ENCODE measurements at places on chromosomes 7 and 10.
A peak's percentile ranks its signal among the peaks of the same experiment; 100 is the strongest.

- DNase-seq = no peak
Observed at GRCh38 chr7:140360697-140361229, 37.6 kb downstream of the SLC37A3 start.

- no peak for DNase-seq
Observed at GRCh38 chr10:78914502-78915189, 154.1 kb upstream of the ZMIZ1 start.

GRCh38 chr10:49153971-49154370 is 20.1 kb upstream of the FAM170B start:
- DNase-seq = no peak

DNA sequence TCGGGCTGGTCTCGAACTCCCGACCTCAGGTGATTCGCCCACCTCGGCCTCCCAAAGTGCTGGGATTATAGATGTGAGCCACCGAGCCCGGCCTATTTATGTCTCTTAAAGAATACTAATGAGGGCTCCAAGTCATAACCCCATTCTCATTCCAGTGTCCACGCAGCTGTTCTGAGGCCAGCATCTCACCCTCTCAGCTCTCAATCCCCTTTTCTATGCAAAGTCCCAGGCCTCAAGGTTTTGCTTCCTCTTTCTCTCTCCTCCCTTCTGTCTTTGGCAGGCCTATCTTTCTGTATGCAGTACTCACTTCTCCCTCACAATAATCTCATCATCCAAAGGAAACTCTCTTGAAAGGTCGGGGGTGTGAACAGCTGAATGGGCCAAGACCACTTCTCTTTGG is 28.0 kb upstream of the VSIR start:
- DNase-seq = no peak

DNA sequence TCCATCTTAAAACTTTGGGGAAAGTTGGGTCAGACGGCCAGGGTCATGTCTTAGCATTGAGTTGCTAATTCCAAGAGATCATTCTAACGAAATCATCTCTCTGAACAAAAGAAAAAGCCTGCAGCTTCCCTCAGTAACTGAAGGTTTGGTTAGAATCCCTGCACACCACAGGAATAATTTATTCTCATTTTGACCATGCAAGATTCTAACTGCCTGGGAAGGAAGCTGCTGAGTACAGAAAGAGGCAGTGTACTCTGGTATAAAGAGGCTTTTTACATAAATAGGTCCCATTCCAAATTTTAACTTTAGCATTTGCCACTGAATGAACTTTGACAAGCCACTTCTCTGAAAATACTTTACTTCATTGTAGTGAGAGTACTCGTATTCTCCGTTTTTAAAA is 76.9 kb upstream of the RSBN1L start:
- no peak for DNase-seq

- no peak for DNase-seq
Observed at GRCh38 chr10:56653289-56653688, 292.2 kb upstream of the ZWINT start.

GRCh38 chr7:135798095-135798494 is 49.5 kb upstream of the FAM180A start:
- no peak for DNase-seq

- DNase-seq = no peak
Observed at GRCh38 chr7:50185208-50185607, 92.2 kb upstream of the ZPBP start.

DNA sequence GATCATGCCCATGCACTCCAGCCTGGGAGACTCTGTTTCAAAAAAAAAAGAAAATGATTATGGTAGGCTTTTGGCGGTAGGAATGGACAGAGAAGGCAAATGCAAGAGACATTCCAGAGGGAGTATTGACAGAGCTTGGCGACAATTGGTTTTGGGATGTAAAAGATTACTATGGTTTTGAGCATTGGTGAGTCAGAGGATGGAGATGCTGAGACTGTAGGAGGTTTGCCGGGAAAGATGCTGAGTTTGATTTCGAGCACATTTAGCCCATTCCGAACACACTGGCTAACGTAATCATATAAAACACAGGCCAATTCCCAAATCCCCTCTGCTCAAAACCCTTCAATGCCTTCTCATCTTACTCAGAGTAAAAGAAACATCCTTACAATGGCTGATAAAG is 161.6 kb upstream of the MKLN1 start:
- no peak for DNase-seq

DNA sequence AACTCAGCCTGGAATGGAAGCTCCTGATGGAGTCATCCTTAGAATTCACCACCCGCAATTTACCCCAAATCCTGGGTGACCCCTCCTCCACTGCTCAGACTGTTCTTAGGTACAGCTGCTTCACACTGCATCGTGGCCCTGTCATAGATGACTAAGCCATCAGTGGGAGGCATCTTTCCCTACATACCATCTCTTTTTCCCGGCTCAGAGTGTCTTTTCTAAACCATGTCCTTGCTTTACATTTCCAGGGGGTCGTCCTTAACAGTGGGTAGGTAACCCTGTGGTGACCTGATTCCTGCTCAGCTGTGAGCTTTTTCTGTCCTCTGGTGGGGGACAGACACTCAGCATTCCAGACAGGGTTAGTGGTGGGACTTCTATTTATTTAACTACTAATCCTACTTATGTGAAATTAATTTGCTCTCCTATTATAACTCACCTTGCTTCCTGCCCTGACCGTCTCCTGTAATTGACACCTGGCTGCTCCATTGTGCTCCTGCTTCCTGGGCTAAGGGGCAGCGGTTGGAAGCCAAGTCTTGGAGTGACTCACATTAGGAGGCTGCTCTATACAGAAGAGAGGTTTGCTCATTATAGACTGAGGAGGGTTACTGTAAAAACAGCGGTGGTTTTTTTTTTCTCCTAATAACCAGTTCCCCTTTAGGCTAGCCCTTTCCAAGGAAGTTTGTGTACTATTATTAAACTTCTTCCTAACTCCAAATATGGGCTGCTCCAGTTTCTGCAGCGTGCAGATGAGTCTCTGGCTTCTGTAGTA is 40.6 kb downstream of the PYROXD2 start:
- DNase-seq = no peak

GRCh38 chr7:37784015-37784414 is 64.4 kb upstream of the NME8 start:
- no peak for DNase-seq

DNA sequence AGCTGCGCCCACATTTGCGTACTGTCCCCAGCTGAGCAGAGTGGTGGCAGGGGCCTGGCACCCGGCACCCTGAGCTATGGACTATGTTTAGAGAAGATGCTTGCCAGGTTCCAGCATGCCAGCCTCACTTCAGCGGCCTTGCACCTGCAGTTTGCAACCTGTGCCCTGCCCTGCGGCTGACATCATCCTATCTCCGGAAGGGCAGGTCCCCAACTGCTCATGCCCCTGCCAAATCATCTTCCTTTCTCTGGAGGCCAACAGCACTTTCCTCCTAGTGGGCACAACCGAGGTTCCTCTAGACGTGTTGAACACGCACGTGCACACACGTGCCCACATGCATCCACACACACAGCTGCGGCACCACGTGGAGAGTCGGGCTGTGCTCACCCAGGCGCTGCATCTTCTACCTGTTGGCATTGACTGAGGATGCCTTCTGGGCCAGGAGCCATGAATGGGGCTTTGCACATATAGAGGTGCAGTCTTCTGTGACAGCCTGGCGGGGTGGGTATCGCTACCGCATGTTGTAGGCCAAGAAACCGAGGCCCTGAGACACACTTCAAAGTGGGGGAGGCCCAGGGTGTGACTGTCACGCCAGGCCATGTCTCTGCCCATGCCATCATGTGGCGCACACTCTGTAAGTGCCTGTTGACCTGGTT is 24.5 kb downstream of the CNPY1 start:
- no peak for DNase-seq

DNA sequence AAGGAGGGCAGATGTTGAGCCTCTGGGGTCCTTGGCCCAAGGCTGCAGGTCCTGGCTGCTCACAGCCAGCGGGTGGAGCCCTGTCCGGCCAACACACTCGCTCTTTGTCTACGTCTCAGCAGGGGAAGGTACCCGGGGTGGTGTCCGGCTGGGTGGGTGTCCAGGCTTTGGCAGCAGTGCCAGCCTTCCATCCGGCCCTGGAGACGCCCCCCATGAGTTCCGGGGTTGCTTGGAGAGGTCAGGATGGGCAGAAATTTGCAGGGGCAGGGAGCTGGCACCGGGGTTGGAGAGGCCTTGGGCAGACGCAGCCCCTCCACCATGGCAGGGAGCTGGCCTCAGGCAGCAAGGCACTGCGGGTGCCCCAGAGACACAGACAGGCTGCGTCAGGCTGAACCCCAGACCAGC is 42.2 kb upstream of the ELN start:
- DNase-seq = no peak

- DNase-seq = peak; percentile 1
Observed at GRCh38 chr10:122142641-122143237, 128.4 kb upstream of the BTBD16 start.

GRCh38 chr7:141573511-141573910 is 22.3 kb downstream of the AGK start:
- DNase-seq = no peak

- DNase-seq = no peak
Observed at GRCh38 chr7:110534241-110534931, 556.5 kb upstream of the LRRN3 start.

DNA sequence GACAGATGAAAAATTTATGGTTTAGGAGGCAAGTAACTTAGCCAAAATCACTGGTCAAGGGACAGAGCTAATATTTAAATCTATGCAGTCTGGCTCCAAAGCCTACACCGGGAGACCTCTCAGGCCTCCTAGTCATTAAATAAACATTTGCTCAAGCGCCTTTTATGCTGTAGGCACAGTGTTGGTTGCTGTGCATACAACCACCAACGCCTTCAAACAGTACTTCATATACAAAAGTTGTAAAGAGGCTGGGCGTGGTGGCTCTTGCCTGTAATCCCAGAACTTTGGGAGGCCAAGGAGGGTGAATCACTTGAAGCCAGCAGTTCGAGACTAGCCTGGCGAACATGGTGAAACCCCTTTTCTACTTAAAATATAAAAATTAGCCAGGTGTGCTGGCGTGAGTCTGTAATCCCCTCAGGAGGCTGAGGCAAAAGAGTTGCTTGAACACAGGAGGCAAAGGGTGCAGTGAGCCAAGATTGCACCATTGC is 159.8 kb downstream of the MAGI2 start:
- no peak for DNase-seq

GRCh38 chr7:33009734-33010133 is 52.5 kb downstream of the FKBP9 start:
- no peak for DNase-seq

- no peak for DNase-seq
Observed at GRCh38 chr7:44305564-44306507, 19.6 kb downstream of the CAMK2B start.

GRCh38 chr10:72297281-72297804 is 23.6 kb downstream of the DDIT4 start:
- peak; percentile 94 for DNase-seq

- DNase-seq = no peak
Observed at GRCh38 chr7:96084881-96085553, 236.9 kb downstream of the SLC25A13 start.

DNA sequence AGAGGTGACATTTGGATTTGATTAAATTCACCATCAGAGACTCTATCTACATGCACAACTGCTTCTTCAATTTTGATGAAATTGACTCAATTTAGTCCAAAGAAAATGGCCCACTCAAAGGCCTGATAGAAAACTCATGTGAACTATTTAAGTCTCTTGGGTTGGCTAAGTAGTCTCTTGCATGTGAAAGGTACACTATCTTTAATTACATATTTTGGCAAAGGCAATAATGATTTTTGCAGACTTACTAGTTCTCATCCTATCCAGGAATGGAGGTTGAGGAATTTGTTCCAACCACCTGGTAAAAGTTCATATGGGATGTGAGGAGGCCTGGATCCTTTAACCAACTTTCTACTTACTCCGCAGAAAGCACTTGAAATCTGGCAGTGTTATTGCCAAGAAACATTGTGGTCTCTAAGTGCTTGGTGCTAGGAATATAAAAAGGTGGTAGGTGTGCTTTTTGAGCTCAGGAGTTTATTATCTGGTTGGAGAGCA is 618.6 kb upstream of the MKI67 start:
- DNase-seq = no peak

All from stimulated activated CD4-positive, alpha-beta T cell treated with anti-CD3 and anti-CD28 coated beads, TNF-alpha, amount 100 ng/mL, for 4 hours (primary cell).